Activated CD4-positive, alpha-beta T cell treated with anti-CD3 and anti-CD28 coated beads, Interleukin-2, amount 50 U/mL, for 1 hour (primary cell): ENCODE measurements at places on chromosomes 6 and 20.

DNA sequence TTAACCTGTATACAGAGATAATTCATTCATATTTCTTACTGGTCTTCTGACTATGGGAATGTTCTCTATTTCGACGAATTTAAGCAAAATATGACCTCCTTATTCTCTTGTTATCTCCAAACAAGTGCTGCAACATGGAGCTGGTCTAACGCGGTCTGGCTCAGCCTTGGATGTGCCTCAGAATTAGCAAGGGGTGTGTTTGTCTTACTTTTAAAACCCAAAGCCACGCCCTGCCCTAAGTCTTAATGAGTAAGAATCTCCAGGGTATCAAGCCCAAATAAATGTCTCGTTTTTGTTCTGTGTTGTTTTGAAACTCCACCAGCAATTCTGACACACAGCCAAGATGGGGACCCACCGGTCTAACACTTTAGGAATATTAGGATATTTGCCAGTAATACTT, 99.2 kb downstream of the ATP9A start:
- no peak for DNase-seq

- no peak for DNase-seq
These were observed 59.3 kb upstream of the CARMIL1 start for GRCh38 chr6:25219917-25220278.

- DNase-seq: no peak
These were observed 23.1 kb downstream of the CPNE5 start for GRCh38 chr6:36815962-36816735.

- DNase-seq: no peak
These were observed 59.9 kb upstream of the TMEM30A start for GRCh38 chr6:75344455-75344854.

DNA sequence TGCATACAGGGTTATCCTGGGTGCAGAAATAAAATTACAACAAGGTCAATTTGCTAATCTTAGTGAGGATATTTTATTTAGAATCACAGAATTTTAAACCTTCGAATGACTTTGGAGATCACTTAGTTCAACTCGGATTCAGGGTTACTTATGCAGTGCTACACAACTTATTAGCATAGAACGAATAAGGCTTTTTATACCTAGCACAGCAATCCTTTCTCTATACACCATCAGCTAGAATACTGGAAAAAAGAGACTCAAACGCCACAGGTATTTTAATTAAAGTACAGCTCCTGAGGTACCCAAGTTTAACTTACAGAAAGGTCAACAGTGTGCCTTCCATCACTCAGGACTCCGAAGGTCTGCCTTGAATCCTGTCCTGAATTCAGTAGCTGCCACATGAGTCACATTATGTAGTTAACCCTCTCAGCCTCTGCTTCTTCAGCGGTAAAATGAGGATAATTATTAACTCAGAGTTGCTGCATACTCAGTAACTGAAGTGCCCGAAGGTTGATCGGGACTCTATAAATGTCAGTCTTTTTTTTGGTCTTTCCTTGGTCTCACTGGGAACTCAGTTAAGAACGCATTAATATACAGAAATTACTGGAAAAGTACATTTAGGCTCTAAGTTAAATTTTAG, 6.0 kb upstream of the QKI start:
- DNase-seq: no peak

DNA sequence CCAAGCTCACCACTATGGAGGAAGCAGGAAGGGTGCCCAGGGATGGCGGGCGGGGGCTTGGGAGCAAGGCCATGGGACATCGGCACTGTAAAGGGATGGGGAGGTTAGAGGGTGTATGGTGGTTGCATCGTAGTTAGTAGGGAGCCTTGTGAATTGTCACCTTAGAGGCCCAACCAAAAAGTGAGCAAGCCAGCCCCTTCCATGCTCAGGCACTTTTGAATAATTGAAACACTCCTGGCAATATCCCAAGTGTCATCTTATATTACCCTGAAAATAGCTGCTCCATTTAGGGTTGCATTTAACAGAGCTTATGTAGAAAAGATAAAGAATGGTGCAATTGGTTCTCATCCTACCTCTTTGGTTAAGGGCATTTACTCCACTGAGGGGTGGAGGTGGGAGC, 169.2 kb downstream of the SAMD5 start:
- DNase-seq: no peak

- no peak for DNase-seq
These were observed 687.9 kb upstream of the CITED2 start for GRCh38 chr6:140062043-140063020.

DNA sequence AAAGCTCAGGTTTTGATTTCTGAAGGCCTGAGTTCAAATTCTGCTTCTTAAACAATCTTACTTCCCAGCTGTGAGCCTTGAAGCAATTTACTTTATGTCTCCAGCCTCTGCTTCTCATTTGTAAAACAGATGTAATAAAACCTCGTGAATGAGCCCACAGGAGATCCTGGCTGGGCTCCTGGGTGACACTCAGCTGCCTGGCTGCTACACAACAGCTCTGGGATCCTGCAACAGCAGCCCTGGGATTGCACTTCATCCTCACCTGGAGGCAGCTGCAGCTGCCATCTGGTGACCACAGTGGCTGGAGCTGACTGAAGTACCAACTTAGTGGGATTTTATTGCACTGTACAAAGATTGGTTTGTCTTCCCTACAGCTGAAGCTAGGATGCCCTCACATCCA, 98.6 kb downstream of the NDUFAF5 start:
- DNase-seq: no peak

DNA sequence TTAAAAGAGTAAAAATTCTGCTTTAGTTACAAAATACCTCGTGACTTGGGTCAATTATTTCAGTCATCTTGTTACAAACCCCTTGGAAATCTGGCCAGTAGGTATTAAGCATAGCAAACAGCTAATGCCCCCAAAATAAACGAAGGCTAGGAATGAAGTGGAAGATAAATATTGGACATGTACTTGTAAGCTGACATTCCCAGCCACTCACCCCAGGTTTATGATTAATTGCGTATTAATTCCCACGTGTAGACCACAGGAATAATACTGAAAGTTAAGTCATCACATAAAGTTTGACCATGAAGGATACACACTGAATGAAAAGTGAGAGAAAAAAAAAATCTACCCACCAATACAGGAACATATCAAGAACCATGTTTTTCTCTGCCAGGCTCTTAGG, 936.5 kb upstream of the ADGRB3 start:
- DNase-seq: no peak

- DNase-seq: no peak
These were observed 54.2 kb downstream of the MAP3K5 start for GRCh38 chr6:136737871-136738691.

- no peak for DNase-seq
These were observed 7.2 kb upstream of the KIF25 start for GRCh38 chr6:167990016-167990945.

DNA sequence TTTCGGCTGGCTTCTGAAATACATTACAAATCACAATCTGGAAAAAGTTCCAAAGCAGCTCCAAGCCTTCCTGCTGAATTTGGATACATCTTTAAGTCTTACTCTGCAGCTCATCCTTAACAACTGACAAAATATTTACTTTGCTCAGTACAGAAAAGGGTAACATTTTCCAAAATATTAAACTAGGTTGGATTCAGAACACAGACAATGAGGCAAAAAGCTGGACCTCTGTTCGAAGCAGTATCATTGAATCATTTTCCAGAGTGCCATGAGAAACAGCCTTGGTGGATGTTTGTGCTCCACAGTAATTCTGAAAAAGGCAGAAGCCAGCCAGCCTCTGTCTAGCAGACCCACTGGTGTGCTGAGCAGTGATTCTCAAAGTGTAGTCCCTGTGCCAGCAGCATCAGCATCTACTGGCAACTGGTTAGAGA, 162.1 kb downstream of the AIG1 start:
- no peak for DNase-seq

DNA sequence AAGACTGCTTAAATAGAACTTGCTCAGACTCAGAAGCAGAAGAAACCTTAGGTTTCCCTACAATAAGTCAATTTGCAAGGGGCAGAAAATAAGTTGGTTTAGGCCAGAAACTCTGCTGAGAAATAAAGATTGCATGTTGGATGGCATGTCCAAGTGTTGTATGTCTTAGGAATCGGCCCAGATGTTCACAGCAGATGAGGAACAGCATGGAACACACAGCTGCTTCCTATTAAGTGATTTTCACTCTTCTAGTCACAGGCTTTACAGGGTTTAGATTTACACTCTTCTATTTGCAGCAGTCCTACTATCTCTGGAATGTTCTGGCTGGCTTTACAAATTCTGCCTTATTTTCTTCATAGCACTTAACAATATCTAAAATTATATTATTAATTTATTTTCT, 3.2 kb downstream of the ZKSCAN4 start:
- no peak for DNase-seq

- DNase-seq: no peak
These were observed 2.8 kb upstream of the ZBTB9 start for GRCh38 chr6:33451606-33452005.

- no peak for DNase-seq
These were observed 87.7 kb upstream of the BEND3 start for GRCh38 chr6:107202876-107203468.

DNA sequence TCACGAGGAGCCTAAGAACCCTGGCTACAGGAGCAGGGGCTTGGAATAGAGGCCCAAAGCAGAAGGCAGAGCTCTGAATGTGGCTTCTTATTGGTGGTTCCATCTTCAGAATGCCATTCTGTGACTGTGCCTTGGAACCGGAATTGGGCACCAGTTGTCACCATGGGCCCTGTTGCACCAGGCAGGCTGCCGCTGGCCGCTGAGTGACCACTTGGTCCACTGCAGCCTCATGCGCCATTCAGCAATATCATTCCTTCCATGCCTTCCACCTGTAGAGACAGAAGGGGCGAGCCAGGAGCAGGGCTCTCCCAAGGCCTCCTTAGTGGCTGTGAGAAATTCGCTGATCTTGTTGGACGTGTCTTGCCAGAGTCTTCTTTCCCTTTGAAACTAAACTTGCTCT, 270.3 kb upstream of the CHD6 start:
- no peak for DNase-seq
